ENCODE measurements at places on chromosomes 5 and 9. TPM values are rescaled to one million over a fixed set of nuclear protein-coding genes. Genes with fewer than 3 reads are reported as not detected.
A peak's percentile ranks its signal among the peaks of the same experiment; 100 is the strongest.

NUTM2G gene
- not detected for total RNA-seq

APBA1 gene
- 8.0 TPM for total RNA-seq

BSPRY gene
- 0.19 TPM for total RNA-seq

AHRR gene
- 3.8 TPM for total RNA-seq

THBS4 gene
- total RNA-seq = 23.6 TPM

SPINK7 gene
- not detected for total RNA-seq

FAM169A gene
- total RNA-seq = 2.2 TPM

BTNL9 gene
- total RNA-seq = 16.8 TPM

FOXD1 gene
- total RNA-seq = 15.2 TPM

DNA sequence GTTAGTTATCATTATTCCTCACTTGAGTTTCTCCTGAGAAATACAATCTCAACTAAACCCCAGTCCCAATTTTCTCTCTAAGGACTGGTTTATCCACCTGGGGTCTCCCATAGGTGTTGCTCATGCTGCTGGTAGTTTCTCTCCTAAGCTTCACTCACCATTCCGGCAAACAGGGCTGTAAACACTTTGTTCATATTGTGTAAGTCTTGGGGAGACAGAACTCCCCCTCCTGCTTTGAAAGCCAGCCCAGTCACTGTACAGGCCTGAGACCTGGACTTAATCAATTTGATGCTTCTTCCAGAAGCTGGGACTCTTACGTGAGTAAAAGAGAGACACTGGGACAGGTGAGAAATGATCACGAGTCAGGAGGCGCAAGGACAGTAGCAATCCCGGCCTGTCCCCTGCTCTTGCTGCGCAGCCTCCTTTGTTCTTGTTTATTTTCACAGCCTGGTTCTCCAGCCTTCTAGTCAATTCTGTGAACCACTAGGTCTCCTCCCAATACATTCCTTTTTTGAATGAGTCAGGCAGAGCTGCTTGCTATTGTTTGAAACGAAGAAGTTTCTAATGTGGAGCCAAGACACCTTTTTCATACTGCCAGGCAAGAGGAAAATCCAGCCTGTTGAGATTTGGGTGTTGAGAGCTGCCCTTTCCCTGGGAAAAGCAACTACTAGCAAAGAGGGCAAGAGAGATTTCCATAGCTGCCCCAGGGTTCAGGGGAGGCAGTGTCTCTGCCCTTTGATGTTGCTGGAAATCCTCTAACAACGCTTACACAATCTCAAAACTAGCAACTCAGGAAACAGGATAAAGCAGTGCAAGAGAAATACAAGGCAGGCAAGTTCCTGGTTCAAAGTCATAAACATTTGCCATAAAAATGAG lies 9.2 kb upstream of the SHROOM1 start:
- H3K27ac ChIP-seq = no peak overlapping the region
- H3K36me3 ChIP-seq = no peaks in the 10 kb centered on the region
- DNase-seq = no peak
- H3K4me3 ChIP-seq = no peak overlapping the region
- H3K27me3 ChIP-seq = no peaks in the 10 kb centered on the region

DNA sequence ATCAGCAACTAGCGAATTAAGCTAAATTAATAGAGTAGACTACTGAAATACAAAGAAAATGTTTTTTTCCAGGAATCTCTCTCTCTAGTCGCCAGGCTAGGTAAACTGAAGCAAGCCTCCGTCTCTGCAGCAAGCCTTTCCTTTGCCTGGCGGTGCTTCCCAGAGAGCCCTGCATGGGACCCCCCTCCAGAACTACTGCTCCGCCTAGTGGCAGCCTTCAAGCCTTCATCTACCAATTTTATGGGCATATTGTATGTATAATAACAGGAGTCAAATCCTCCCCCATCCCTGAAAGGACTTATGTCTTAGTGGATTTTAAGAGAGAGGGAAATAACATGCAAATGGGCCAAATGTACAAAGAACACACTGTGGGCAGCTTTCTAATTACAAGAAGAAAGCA lies 241.9 kb downstream of the SAXO1 start:
- no peaks in the 10 kb centered on the region for H3K27me3 ChIP-seq
- DNase-seq = no peak
- no peaks in the 10 kb centered on the region for H3K36me3 ChIP-seq
- no peak overlapping the region for H3K27ac ChIP-seq
- no peak overlapping the region for H3K4me3 ChIP-seq
- peaks cover 4% of the 10 kb centered on the region for H3K4me1 ChIP-seq

DNA sequence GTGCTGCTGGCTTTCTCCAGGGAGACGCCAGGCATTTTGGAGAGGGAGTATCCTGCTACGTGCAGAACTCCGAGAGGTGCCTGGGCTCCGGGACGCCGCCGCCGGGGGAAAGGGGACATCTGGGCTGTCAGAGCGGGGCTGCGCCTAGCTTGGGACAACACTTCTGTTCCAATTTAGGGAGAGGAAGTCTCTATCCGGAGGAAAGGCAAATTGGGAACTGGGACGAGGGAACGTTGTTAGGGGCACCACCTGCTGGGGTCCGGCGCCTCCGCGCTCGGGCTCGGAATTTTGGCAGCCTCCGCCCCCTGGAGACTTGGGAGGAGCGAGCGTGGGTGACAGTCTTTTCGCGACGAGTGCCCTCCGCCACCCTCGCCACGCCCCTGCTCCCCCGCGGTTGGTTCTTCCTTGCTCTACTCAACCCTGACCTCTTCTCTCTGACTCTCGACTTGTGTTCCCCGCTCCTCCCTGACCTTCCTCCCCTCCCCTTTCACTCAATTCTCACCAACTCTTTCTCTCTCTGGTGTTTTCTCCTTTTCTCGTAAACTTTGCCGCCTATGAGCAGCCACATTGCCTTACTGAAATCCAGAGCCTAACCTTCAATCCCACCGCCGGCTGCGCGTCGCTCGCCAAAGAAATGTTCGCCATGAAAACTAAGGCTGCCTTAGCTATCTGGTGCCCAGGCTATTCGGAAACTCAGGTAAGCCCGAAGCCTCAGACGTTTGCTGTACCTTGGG lies 1.6 kb downstream of the TSLP start:
- no peaks in the 10 kb centered on the region for H3K27me3 ChIP-seq
- no peaks in the 10 kb centered on the region for H3K36me3 ChIP-seq
- peaks cover 5% of the 10 kb centered on the region for H3K4me1 ChIP-seq
- no peak overlapping the region for H3K27ac ChIP-seq

GRCh38 chr9:34633851-34634550 lies 3.6 kb downstream of the SIGMAR1 start:
- H3K27me3 ChIP-seq = no peaks in the 10 kb centered on the region
- no peak overlapping the region for H3K4me3 ChIP-seq
- H3K36me3 ChIP-seq = no peaks in the 10 kb centered on the region
- no peaks in the 10 kb centered on the region for H3K4me1 ChIP-seq
- no peak overlapping the region for H3K27ac ChIP-seq

GRCh38 chr5:58281189-58281588 lies 178.7 kb downstream of the PLK2 start:
- no peak overlapping the region for H3K4me3 ChIP-seq
- no peak overlapping the region for H3K27ac ChIP-seq
- no peaks in the 10 kb centered on the region for H3K36me3 ChIP-seq
- H3K27me3 ChIP-seq = no peaks in the 10 kb centered on the region
- H3K4me1 ChIP-seq = no peaks in the 10 kb centered on the region
- no peak for DNase-seq

- H3K4me3 ChIP-seq = no peak overlapping the region
- H3K27ac ChIP-seq = no peak overlapping the region
- H3K36me3 ChIP-seq = no peaks in the 10 kb centered on the region
- H3K27me3 ChIP-seq = no peaks in the 10 kb centered on the region
- no peak for DNase-seq
Observed at GRCh38 chr9:132166599-132166998, 4.7 kb downstream of the NTNG2 start.

- H3K4me3 ChIP-seq = no peak overlapping the region
- peaks cover 2% of the 10 kb centered on the region for H3K4me1 ChIP-seq
- no peak for DNase-seq
- no peaks in the 10 kb centered on the region for H3K27me3 ChIP-seq
- peaks cover 8% of the 10 kb centered on the region for H3K36me3 ChIP-seq
- H3K27ac ChIP-seq = no peak overlapping the region
Observed at GRCh38 chr5:38878391-38879077, 32.7 kb downstream of the OSMR start.

DNA sequence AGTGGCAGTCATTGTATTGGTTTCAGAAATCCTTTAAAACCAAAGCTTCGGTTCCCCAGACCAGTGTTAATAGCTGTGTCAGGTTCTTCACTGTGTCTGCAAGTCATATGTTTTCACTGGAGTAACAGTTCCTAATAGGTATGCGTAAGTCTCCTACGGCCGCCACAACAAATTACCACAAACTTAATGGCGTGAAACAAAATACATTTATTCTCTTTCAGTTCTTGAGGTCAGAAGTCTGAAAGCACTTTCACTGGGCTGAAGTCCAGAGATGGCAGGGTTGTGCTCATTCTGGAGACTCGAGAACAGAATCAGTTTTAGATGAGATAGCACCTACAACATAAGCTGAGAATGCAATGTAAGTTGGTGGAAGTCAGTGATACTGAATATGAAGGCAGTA lies 556.2 kb downstream of the TLE4 start:
- H3K27ac ChIP-seq = no peak overlapping the region
- H3K36me3 ChIP-seq = no peaks in the 10 kb centered on the region
- no peak overlapping the region for H3K4me3 ChIP-seq
- no peak for DNase-seq
- no peaks in the 10 kb centered on the region for H3K4me1 ChIP-seq
- no peaks in the 10 kb centered on the region for H3K27me3 ChIP-seq

- DNase-seq = no peak
- H3K4me3 ChIP-seq = no peak overlapping the region
- H3K27me3 ChIP-seq = no peaks in the 10 kb centered on the region
- H3K36me3 ChIP-seq = no peaks in the 10 kb centered on the region
- H3K27ac ChIP-seq = no peak overlapping the region
Observed at GRCh38 chr9:89464300-89464901, 33.5 kb downstream of the SEMA4D start.

DNA sequence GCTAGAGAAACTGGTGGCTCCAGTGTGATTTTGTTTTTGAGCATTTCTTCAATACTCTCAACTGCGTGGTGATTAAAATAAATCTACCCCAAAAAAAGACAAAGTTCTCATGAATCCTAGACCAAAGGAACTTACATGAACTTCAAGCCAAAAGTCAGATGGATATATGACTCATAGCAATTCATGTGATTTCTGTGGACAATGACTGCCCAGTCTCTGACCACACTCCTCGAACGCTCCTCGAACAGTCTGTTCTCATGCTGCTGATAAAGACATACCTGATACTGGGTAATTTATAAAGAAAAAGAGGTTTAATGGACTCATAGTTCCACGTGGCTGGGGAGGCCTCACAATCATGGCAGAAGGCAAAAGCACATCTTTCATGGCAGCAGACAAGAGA lies 46.4 kb upstream of the CEP78 start:
- no peaks in the 10 kb centered on the region for H3K27me3 ChIP-seq
- no peaks in the 10 kb centered on the region for H3K36me3 ChIP-seq
- no peak overlapping the region for H3K27ac ChIP-seq
- no peak overlapping the region for H3K4me3 ChIP-seq
- H3K4me1 ChIP-seq = no peaks in the 10 kb centered on the region
- DNase-seq = no peak

GRCh38 chr9:134975253-134975652 lies 57.5 kb upstream of the FCN1 start:
- no peak for DNase-seq
- no peaks in the 10 kb centered on the region for H3K27me3 ChIP-seq
- H3K4me3 ChIP-seq = no peak overlapping the region
- no peak overlapping the region for H3K27ac ChIP-seq
- no peaks in the 10 kb centered on the region for H3K36me3 ChIP-seq

DNA sequence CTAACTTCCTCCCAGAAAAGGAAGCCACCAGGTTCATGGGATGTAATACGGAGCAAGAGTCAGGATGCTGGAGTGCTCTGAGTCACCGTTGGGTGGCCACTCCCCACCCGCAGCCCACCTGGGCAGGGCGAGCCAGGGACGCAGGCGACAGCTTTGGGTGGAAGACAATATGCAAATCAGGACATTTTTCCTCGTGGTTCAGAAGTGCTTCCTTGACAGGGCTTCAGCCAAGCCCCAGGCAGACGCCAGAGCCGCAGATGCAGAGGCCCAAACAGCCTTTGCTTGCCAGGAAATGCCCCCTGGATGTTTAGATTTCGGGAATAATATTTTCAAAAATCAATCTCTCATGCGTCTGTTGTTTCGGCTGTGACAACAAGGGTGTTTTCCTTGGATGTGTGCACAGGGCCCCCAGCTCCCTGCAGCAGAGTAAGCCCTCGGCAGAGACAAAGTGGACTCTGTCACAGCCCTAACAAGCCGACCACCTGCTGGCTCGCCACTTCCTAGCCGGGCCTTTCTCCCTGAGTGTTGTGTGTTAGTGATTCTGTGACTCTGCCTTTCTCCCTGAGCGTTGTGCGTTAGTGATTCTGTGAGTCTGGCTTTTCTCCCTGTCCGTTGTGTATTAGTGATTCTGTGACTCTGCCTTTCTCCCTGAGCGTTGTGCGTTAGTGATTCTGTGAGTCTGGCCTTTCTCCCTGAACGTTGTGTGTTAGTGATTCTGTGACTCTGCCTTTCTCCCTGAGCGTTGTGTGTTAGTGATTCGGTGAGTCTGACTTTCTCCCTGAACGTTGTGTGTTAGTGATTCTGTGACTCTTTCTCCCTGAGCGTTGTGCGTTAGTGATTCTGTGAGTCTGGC lies 11.8 kb upstream of the SLC9A3 start:
- H3K36me3 ChIP-seq = no peaks in the 10 kb centered on the region
- no peaks in the 10 kb centered on the region for H3K27me3 ChIP-seq
- no peak overlapping the region for H3K27ac ChIP-seq
- H3K4me3 ChIP-seq = no peak overlapping the region

GRCh38 chr5:44183312-44183711 lies 205.9 kb downstream of the FGF10 start:
- H3K36me3 ChIP-seq = no peaks in the 10 kb centered on the region
- H3K4me3 ChIP-seq = no peak overlapping the region
- no peak for DNase-seq
- H3K4me1 ChIP-seq = no peaks in the 10 kb centered on the region

- H3K4me3 ChIP-seq = no peak overlapping the region
- peak; percentile 88 for DNase-seq
Observed at GRCh38 chr5:150065886-150066285, 20.5 kb downstream of the CSF1R start.

- no peaks in the 10 kb centered on the region for H3K4me1 ChIP-seq
- H3K27ac ChIP-seq = no peak overlapping the region
- no peak overlapping the region for H3K4me3 ChIP-seq
- no peak for DNase-seq
- H3K36me3 ChIP-seq = no peaks in the 10 kb centered on the region
Observed at GRCh38 chr5:44622331-44622730, 186.4 kb upstream of the MRPS30 start.

DNA sequence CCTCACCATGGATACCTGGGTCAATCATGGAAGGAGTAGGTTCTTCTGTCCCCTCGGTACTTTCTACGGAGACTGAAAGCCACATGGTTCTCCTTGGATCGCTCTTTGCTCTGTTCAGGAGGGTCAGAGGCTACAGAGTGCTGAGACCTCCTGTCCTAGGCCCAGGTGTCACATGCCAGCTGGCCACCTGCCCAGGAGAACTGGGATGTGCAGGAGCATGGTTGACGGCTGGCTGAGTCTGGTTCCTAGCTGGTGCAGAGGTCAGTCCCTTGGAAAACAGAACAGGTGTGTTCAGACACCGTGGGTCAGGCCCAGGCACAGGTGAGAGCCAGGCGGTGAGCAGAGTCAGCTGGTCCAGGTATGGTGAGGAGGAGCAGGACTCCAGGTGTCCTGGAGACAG lies 416.3 kb downstream of the IRX1 start:
- H3K27ac ChIP-seq = no peak overlapping the region
- H3K4me1 ChIP-seq = no peaks in the 10 kb centered on the region
- no peak for DNase-seq
- no peak overlapping the region for H3K4me3 ChIP-seq
- no peaks in the 10 kb centered on the region for H3K27me3 ChIP-seq

GRCh38 chr9:78288214-78288892 lies 8.6 kb upstream of the PSAT1 start:
- H3K4me3 ChIP-seq = no peak overlapping the region
- no peaks in the 10 kb centered on the region for H3K27me3 ChIP-seq
- no peaks in the 10 kb centered on the region for H3K4me1 ChIP-seq
- no peaks in the 10 kb centered on the region for H3K36me3 ChIP-seq
- no peak overlapping the region for H3K27ac ChIP-seq
